Activated T-helper 1 cell treated with anti-CD3 and anti-CD28 coated beads, Interleukin-12 subunit alpha, Interleukin-12 subunit beta, Interleukin-2, Interleukin-4 antibody, amounts not matched to agents 30 ng/mL and 10 ng/mL and 1 ng/mL, durations not matched to agents 14 hours and 24 hours and 36 hours (primary cell): ENCODE measurements at places on chromosomes 16 and 17.

DNA sequence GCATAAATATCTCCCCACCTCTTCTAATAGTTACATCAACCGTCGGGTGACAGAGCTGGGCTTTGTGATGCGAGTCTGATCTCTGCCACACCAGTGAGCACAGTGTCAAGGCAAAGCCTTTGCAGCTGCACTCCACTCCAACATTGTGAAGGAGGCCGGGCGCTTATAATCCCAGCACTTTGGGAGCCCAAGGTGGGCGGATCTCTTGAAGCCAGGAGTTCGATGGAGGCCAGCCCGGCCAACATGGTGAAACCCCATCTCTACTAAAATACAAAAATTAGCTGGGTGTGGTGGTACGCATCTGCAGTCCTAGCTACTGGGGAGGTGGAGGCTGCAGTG lies 18.9 kb downstream of the CYB5D2 start:
- DNase-seq, result no peak

- no peak for DNase-seq
These were observed 55.9 kb downstream of the NSRP1 start for GRCh38 chr17:30172560-30172959.

- no peak for DNase-seq
These were observed 574 bp downstream of the LAT start for GRCh38 chr16:28985211-28986041.

- DNase-seq, result no peak
These were observed 20.0 kb upstream of the LRRC75A start for GRCh38 chr17:16512011-16512410.

GRCh38 chr16:67241008-67241900 lies 6.0 kb downstream of the FHOD1 start:
- DNase-seq, result no peak

DNA sequence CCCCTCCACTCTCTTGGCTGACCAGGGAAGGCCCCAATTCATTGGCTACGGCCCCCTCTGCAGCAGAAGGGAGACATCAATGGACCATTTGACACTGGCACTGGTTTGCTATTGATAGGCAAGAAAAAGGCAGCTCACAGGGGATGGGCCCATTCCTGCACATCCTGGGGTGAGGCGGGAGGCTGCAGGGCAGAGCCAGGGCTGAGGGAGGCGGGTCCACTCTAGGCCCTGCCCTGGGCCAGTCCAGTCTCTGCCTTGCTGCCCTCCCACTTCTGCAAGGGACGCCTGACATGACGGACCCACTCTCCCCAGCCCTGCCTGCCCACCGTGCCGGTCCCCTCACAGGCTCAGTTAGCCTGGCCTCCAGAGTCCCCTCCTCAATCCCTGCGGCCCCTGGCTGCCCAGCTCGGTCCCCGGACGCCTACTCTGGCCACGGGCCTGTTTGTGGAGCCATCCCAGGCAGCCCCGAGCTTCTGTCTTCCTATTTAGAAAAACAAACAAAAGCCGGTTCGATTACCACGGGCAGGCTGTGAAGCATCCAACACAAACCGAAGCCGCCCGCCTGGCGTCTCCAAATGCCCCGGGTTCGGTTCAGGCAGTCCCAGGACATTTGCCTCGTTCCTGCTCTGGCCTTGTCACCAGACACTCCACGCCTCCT lies 160.7 kb downstream of the IRX5 start:
- no peak for DNase-seq

DNA sequence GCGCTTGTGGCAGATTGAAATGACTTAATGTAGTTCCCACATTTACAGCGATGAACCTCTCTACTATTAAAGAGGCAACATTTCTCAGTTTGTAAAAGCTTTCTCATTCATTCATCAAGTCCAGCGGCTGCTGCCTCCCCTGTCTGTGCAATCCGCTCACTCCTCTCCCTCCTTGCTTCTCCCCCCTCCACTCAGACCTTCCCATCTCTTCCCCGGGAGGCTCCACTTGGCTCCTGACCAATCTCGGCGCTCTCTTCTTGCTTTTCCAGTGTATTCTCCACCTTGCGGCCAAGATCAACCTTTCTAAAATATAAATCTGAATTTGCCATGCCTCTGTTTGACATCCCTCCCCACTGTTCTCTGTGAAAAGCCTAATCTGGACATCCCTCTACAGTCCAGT lies 117.5 kb downstream of the ASIC2 start:
- no peak for DNase-seq

- DNase-seq, result no peak
These were observed 14.9 kb upstream of the STAC2 start for GRCh38 chr17:39240631-39241030.

DNA sequence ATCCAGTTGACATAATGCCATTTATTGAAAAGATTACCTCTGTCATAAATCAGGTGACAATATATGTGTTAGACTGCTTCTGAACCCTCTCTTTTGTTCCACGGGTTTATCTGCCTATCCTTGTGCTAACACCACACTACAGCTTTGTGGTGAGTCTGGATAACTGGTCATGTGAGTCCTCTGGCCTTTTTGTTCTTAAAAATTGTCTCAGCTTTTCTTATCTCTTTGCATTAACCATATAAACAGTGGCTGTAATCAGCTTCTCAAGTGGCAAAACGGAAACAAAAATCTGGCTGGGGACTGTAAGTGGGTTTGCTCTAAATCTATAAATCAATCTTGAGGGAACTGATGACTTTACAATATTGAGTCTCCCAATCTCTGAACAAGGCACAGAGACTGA lies 44.6 kb downstream of the STX8 start:
- no peak for DNase-seq

GRCh38 chr17:57268181-57268580 lies 11.9 kb downstream of the MSI2 start:
- DNase-seq, result no peak

GRCh38 chr17:8798176-8798845 lies 854 bp downstream of the MFSD6L start:
- DNase-seq, result no peak

- DNase-seq, result no peak
These were observed 177.4 kb upstream of the XYLT1 start for GRCh38 chr16:17647879-17648872.

- DNase-seq, result no peak
These were observed 192.5 kb downstream of the CDH13 start for GRCh38 chr16:82819286-82819685.

GRCh38 chr16:81737885-81738536 lies 41.1 kb upstream of the PLCG2 start:
- peak; percentile 78 for DNase-seq

- peak; percentile 69 for DNase-seq
These were observed at the start of gene FA2H for GRCh38 chr16:74774223-74775139. Gene FA2H (minus strand): TSS chr16:74774820. CDS start chr16:74774755, 65 bp downstream.

DNA sequence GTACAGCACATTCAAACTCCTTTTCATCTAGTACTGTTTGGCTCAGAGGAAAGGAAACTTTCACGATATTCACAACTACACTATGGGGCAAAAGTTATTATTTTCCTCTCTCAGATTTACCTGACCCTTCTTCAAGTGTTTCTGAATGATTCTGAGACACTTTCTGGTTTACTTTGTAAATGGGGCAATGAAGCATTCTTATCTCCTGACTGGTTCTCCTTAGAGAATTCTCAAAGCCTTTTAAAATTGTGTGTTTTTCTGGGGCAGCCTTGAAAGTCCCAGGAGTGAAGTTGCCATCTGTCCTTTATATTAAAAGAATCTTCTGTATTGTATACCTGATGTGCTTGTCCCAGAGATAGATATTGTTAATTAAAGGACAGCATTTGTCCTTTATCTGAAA lies 264.9 kb downstream of the FTO start:
- DNase-seq, result no peak

- DNase-seq, result peak; percentile 84
These were observed at the start of gene SPECC1 for GRCh38 chr17:20009302-20010098. Gene SPECC1 (plus strand): TSS chr17:20009359. CDS start chr17:20096652, 87,293 bp downstream.

- no peak for DNase-seq
These were observed 82.2 kb downstream of the CMC2 start for GRCh38 chr16:80924372-80924978.

DNA sequence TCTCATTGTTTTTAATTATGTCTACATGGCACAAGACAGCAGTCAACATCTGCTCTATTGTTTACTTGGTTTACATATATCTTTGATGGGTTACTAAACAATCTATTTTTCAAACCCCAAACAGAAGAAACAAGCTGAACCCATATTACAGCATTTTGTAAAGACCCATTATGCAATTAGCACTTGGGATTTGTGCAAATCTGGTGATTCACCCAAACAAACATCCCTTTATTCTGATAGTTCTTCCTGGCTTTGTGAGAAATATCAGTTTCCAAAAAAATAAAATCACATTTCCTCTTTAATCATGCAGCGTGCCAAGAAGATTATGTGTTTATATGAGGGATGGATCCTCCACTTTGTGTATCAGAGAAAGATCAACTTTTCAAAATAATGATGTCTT lies 16.8 kb upstream of the RBFOX1 start:
- no peak for DNase-seq

DNA sequence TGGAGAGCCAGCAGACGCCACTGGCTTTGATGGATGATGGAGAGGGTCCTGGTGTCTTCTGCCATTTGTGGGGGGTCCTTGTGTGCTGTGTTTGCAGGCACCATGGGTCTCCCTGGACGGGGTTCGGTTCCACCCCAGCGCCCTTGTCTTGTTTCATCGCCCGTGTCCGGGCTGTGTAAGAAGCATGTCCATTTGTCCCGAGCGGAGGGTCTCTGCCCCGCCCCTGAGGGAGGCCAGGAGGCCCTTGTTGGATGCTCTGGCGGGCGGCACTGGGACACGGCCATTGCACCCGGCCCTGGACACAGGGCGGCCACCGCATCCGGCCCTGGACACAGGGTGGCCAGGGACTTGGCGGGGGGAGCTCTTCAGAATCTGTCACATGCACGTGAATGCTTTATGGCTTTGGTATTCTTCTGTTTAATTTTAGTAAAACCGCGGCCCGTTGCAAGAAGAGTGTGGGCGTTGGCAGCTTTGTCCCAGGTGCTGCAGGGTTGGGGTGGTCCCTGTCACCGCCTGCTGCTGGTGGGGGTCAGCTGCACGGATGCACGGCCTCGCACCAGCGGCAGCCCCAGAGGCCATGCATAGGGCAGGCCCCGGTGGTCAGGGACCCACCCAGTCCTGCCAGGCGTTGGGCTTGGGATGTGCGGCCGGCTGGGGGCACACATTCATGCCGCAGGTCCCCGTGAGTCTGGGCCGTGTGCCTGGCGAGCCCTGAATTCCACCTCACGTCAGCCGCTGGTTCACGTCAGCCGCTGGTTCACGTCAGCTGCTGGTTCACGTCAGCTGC lies 21.0 kb upstream of the ZNF750 start:
- no peak for DNase-seq

GRCh38 chr17:21303441-21304065 lies 19.0 kb downstream of the MAP2K3 start:
- no peak for DNase-seq

DNA sequence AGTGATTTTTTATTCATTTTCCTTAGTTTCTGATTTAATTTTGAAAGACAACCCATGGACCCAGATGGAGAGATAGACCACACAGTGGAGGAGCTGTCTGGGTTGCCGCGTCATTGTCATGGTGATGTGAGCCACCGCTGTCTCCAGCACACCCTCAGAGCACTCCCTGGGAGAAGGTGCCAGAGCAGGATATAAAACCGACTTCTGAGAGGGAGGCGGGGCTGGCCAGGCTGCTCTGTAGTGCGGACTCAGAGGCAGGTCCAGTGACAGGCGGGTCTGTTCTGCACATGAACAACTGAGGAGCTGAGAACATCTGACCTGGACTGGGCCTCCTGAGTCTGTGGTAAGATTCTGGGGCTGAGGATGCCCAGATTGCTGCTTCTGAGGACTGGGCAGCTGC lies 216.3 kb upstream of the NLRP1 start:
- no peak for DNase-seq

DNA sequence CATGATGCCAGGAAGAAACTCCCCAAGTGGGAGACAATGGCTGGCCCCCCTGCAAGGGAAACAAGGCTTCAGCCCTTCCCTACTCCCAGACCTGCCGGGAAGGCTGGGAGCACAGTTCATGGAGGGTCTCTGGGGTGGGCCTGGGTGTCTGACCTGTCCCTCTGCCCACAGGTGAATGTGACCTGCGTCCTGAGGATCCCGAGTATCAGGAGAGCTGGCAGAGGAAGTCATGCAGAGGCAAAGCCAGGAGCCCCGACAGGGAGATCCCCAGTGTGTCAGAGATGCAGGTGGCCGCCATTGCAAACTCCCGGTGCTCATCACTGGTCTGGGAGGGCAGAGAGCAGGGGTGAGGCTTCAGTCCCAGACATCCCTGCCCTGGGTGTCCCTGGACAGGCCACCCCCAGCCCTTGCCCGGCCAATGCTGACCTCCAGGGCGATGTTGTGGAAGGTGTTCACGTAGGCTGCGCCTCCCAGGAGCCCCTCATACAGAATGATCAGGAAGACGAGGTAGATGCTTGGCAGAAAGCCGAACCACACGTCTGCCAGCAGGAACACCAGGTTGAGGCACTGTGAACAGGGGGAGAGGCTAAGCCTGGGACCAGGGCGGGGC lies 5.3 kb upstream of the NPIPB7 start:
- DNase-seq, result no peak

GRCh38 chr16:285146-286055 lies 2.4 kb downstream of the PDIA2 start:
- no peak for DNase-seq

DNA sequence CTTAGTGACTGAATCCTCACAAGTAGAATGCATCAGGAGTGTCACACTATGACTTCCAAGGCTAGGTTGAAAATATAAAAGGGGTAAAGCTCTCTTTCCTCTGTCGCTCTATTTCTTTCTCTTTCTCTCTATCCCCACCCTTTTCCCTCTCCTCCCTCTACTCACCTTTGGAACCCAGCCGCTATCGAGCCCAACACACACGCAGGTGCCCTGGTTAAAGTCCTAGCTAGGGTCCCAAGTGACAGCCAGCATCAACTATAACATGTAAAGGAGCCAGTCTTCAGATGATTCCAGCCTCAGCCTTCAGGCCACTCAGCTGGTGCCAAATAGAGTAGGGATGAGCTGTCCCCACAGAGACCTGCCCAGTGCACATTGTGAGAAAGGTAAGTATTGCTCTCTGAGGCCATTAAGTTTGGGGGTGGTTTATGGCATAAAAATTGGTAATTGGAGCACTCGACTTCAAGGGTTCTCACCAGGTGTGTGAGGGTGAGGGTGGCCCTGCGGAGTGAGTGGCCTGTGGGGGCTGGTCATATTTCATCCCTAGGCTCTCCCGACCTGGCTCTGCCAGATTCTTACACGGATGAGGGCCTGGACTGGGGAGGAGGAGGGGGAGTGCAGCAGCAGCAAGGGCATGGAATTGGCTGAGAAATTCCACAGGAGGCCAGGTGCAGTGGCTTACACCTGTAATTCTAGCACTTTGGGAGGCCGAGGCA lies 14.9 kb upstream of the C16orf54 start:
- no peak for DNase-seq

GRCh38 chr17:76376318-76377133 lies 7.9 kb upstream of the SPHK1 start:
- no peak for DNase-seq
